Keratinocyte (primary cell): ENCODE measurements at places on chromosomes 2 and 18.

DNA sequence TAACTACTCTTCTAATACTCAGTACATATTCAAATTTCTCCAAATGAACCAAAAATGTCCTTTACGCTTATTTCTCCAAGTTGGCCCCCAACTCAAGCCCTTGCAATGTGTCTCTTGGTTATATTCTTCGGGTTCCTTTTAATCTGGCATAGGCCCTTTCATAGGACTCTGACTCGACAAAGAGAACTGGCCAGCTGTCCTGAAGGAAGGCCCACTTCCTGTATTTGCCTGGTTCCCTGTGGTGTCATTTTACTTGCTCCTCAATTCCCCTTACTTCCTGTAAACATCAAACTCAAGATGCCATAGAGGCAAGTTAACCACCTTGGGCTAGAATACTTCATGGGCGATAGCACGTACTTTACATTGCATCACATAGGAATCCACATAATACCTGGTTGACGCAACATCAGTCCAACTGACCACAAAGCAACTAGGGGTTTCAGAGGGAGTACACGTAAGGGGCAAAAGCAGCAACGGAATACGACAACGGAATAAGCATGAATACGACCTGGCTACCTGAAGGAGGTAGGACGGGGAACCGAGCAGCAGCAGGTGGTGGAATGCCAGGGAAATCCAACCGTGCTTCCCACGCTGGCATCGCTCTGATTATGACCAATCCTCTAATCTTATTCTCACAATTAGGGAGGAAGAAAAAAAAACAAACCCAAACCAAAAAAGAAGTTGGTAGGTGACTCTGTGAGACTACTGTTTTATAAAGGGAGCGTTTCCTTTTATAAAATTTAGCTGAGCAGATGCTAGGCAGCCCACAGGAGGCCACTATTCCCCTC is 823 bp upstream of the GORASP2 start:
- no peak for DNase-seq

GRCh38 chr18:6569813-6570212 is 155.1 kb upstream of the L3MBTL4 start:
- no peak for DNase-seq

- no peak for DNase-seq
Measured at GRCh38 chr2:85613717-85614515, 2.0 kb upstream of the C2orf68 start.

GRCh38 chr2:225637259-225637658 is 237.7 kb downstream of the NYAP2 start:
- no peak for DNase-seq

- no peak for DNase-seq
Measured at GRCh38 chr18:61082976-61083630, 250.1 kb upstream of the CDH20 start.

- DNase-seq: no peak
Measured at GRCh38 chr2:125479143-125479636, 1176.8 kb upstream of the GYPC start.

DNA sequence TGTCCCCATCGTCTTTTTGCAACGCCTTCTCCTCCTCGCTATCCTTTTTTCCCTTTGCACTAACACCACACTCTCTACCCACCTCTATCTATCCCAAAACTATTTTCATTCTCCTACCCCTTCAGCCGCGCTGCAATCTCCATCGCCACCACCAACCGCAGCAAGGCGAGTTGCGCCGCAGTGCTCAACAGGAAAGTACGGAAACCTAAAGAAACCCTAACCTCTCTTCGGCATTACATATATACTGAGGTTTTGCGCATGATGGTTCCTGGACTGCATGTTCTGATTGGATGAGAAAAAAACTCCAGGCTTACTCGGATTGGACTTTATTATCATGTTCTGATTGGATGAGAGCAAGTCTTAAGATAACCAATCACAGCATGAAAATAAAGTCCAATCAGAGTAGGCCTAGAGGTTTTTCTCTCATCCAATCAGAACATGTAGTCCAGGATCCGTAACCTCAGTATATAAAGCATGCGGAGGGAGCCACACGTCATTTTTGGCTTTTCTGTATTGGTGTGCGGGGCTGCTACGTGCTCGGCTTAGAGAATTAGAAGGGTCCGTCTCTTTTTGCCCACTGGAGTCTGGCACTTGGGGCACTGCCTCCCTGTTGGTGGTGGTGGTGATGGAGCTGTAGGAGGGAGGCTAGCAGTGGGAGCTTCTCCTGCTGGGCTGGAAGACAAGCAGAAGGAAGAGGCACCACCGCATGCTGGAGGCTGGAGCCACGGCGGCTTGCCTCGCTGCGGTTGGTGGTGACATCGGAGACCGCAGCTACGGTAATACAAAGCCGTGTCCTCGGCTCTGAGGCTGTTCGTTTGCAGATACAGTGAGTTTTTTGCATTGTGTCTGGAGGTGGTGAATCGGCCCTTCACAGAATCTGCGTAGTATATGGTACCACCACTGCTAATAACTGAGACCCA is 76.1 kb downstream of the TEKT4 start:
- no peak for DNase-seq

- DNase-seq: no peak
Measured at GRCh38 chr2:221422516-221423209, 149.4 kb downstream of the EPHA4 start.
